IMR-90 (cell line): ENCODE measurements at places on chromosomes 7 and 10. TPM values are rescaled to one million over a fixed set of nuclear protein-coding genes. Genes with fewer than 3 reads are reported as not detected.

- DNase-seq, result no peak
- no peak overlapping the region for H3K4me3 ChIP-seq
- H3K27ac ChIP-seq, result no peak overlapping the region
- no peaks in the 10 kb centered on the region for H3K27me3 ChIP-seq
- H3K36me3 ChIP-seq, result no peaks in the 10 kb centered on the region
Observed at GRCh38 chr10:106866244-106866845, 298.2 kb downstream of the SORCS1 start.

GRCh38 chr10:85319826-85320225 lies 991.4 kb downstream of the CCSER2 start:
- no peak overlapping the region for H3K27ac ChIP-seq
- H3K4me1 ChIP-seq, result no peaks in the 10 kb centered on the region
- H3K4me3 ChIP-seq, result no peak overlapping the region
- DNase-seq, result no peak
- H3K36me3 ChIP-seq, result no peaks in the 10 kb centered on the region

GRCh38 chr7:49772916-49773217 lies 571 bp upstream of the VWC2 start:
- no peak overlapping the region for H3K4me3 ChIP-seq
- DNase-seq, result no peak
- H3K36me3 ChIP-seq, result no peaks in the 10 kb centered on the region
- H3K4me1 ChIP-seq, result no peaks in the 10 kb centered on the region
- no peak overlapping the region for H3K27ac ChIP-seq
- H3K27me3 ChIP-seq, result peaks cover 5% of the 10 kb centered on the region; the same call in 1 of the 2 replicates

GRCh38 chr7:33530664-33531063 lies 374.7 kb upstream of the BMPER start:
- no peaks in the 10 kb centered on the region for H3K36me3 ChIP-seq
- no peak for DNase-seq
- peaks cover 3% of the 10 kb centered on the region for H3K4me1 ChIP-seq
- no peak overlapping the region for H3K4me3 ChIP-seq

Gene UTF1
- not detected in 2 replicates for total RNA-seq

Gene OR2A5
- total RNA-seq, result not detected in 2 replicates

Gene ZP3
- total RNA-seq, result 0.54 and 0.83 TPM in 2 replicates

Gene PPIA
- 3,396 and 3,430 TPM in 2 replicates for total RNA-seq

Gene ACBD7
- total RNA-seq, result 0.54 and 1.1 TPM in 2 replicates

Gene BTBD16
- total RNA-seq, result not detected in 2 replicates

Gene SEMA3E
- total RNA-seq, result 0.72 and 1.1 TPM in 2 replicates
